Muscle of back (tissue), 13 donors: ENCODE measurements at places on chromosomes 3 and 15.

DNA sequence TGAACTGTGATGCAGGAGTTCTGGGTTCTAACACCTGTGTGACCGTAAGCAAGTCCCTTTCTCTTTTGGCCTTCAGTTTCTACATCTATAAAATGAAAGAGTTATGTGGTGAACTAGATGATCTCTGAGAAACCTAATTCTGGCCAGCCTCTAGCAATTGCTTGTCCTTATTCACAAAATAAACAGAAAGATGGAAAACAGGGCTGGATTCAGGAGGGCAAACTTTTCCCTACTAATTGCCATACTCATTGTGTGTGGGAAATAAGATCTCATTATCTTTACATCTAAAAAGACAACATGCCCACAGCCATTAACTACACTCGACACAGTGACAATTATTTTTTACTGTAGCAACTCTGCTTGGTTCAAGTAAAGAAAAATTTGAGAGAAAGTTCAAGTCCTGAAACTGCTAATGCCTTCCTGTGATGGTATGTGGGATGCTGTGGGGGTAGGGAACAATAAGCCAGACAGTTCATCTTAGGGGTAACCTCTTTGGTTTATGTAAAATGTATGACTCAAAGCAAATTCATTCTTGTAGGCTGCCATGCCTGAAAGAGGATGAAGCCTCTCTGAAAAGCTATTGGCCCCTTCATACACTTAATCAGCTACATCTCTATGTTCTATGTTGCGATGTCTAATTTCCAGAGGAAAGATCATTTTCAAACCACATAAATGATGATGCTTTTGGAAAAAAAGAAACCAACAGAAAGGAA, 177.6 kb upstream of the BCL6 start:
- DNase-seq: no peak

GRCh38 chr15:52309154-52309548, 13.5 kb upstream of the MYO5C start:
- no peak for DNase-seq

DNA sequence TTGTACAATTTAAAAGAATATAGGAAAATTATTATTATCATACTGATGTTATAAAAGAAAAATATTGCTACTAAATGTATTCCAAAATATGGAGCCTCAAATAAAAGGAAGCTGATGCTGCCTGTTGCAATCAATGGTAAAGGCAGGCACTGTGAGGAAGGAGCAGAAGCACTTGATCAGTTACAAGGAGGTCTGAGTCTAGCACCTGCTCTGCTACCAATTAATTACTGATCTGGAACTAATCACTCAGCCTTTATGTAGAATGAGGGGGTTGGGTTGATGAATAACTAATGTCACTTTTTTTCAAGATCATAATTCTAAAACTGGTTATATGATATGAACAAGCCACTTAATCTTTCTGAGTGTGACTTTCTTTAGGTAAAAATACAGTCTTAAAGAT, 5.5 kb downstream of the ADGRG7 start:
- DNase-seq: no peak

GRCh38 chr15:63818629-63819028, 15.1 kb downstream of the HERC1 start:
- DNase-seq: no peak
